ENCODE measurements at places on chromosomes 3 and 15.

- no peak for DNase-seq
Observed at GRCh38 chr15:97600190-97600589, 360.3 kb upstream of the ARRDC4 start.

- no peak for DNase-seq
Observed at GRCh38 chr15:25703726-25704125, 159.4 kb downstream of the ATP10A start.

GRCh38 chr3:46350262-46350565 is 3.7 kb upstream of the CCR2 start:
- no peak for DNase-seq

- no peak for DNase-seq
Observed at GRCh38 chr3:32595323-32595722, 24.7 kb upstream of the DYNC1LI1 start.

- no peak for DNase-seq
Observed at GRCh38 chr3:142973217-142974009, 9.9 kb upstream of the PAQR9 start.

DNA sequence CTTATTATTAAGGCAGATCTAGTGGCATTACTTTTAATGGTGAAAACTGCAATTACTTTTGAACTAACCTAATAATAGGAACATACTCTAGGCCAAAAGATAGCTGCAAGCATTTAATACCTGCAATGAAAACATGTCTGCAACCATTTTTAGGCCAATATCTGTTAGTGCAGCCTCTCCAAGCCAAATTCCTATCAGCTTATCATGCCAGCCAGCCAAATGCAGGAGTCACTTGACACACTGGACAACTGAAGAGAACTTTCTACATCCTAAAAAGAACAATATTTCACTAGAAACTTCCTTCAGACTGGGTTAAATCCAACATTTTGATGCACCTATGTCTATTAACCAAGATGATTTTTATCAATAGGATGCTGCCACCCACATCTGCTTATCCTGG is 33.8 kb downstream of the CCDC54 start:
- DNase-seq, result no peak

DNA sequence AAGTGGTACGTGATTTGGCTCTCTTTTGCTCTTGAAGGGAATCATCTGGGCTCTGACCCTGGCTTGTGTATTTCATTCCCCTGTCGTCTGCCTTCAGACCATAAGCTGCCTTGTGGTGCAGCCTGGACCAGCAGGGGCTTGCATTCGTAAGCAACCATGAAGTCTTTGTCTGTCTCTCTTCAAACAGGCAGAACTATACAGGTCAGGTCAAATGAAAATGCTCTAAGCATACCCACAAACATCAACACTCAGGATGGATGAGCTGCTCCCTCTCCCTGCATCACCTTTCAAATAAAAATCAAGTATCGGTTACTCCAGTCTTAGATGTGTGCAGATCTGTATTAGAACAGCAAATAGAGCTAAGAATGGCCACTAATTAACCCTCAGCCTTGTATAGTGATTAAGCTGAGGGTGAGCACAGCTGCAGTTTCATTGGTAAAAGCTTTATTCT is 268.6 kb upstream of the UBE2E1 start:
- DNase-seq, result no peak

DNA sequence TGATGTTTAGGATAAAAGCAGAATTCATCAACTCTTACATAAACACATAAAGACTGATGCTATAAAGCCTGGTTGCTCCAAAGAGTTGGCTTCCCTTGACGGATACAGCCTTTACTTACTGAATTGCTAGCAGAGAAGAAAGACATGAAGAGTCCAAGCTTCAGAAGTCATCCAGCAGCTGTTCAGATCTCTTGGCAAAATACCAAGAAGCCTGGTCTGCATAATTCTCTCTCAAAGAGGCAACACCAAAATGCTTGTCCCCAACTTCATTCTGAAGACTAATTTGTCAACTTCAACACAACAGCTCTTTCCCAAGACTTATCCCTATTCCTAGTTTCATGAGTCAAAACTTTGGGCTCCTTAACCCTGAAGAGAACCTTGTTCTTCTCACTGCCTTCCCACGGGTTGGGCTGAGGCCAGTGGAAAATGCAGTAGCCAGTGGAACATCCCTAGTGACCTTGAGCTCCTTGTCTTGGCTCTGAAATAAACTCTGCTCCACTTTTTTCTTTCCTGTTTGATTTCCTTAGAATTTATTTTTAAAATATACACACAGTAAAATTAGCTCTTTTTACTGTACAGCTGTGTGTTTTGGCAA is 119.2 kb upstream of the THBS1 start:
- no peak for DNase-seq

GRCh38 chr3:116001151-116001621 is 377.9 kb downstream of the GAP43 start:
- no peak for DNase-seq

DNA sequence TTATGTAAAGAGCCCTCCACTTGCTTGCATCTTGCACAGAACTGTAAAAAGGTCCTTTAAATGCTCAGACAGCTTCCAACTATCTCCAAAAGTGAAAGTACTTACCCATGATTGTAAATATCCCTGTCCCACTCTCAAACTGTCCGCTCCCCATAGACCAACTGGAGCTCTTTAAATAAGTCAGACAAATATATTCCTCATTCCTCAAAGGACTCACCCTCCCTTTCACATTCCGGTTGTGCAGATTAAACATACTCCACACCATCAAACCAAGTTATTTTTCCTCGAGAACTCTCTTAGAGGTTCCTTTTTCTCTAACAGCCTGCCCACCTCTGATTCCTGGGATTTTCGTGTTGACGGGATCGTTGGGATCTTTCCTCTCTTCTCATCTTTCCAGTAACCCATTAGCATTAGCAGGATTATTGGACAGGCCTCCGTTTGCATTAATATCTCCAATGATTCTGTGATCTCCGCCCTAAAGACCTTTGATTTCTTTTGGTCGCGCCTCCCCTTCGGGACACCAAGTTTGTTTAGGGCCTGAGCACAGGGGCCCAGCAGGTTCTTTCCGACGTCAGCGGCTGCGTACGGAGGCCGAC is 763 bp downstream of the GOLGB1 start:
- DNase-seq, result no peak
